Effector memory CD4-positive, alpha-beta T cell (primary cell): ENCODE measurements at places on chromosomes 2 and 18.
A peak's percentile ranks its signal among the peaks of the same experiment; 100 is the strongest.

DNA sequence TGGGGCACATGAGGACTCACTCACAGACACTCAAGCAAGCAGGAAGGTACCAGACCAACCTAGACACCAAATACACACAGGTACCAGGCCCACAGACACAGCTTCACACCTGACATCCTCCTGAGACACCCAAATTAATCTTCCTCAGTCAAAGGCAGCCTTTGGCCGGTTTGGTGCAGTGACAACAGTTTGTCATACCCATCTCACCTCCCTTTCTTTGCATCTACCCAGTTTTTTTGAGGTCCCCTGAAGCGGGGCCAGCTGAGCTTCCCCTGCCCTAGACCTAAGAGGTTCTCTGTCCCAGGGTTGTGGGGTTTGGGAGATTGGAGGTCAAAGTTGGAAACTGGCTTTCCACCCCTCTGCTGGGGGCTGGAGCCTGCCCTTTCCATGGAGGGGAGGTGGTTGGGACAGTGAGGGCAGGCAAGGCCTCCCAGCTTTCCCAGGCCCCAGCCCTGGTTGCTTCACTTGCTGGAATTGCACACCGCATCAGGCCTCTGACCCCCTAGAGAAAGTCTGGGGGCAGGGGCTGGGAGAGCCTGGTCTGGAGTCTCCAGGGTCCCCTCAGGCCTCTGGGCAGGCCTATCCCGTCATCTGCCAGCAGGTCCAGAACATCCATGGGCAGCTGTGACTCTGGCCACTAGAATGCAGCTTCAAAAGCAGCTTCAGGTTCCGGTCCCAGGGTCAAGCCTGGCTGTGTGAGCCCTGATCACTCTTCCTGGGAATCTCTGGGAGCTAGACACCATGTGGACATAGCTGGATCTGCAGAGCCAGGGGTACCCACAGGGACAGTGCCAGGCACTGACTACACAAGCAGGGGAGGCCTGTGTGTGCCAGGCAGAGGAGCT lies 12.5 kb upstream of the TEX261 start:
- no peak for DNase-seq

- no peak for DNase-seq
Measured at GRCh38 chr2:236464140-236464539, 105.5 kb upstream of the ACKR3 start.

- no peak for DNase-seq
Measured at GRCh38 chr2:30781451-30781850, 25.8 kb downstream of the CAPN13 start.

GRCh38 chr2:207881902-207882301 lies 112.2 kb upstream of the FZD5 start:
- no peak for DNase-seq

DNA sequence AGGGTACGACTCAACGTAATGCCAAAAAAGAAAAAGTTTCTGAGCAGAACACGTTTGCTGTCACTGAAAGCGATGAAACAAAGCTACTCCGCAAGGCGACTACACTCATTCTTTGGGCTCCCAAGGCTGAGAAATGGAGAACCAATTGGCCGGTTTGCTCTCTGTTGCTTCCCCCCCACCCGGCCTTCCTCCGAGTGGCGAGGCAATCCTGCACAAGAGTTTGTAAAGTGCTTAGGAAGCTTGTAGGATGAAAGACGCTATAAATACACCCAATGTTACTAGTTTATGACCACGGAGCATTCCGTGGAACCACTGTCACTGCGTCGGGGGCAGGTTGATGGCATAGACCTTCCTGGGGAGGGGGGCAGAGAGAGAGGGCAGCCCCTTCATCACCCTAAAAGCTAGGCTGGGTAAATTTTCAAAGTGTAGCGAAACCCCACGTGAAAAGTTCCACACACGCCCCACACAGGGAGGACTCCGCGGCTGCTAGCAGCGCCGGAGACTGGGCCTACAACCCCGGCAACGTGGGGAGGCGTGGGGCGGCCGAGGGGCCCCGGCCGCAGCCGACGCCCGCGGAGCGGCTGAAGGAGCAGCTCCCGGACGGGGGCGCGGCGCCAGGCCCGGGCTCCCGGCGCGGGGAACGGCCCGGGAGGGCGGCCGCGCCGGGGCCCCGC lies 915 bp downstream of the CUL3 start:
- no peak for DNase-seq

DNA sequence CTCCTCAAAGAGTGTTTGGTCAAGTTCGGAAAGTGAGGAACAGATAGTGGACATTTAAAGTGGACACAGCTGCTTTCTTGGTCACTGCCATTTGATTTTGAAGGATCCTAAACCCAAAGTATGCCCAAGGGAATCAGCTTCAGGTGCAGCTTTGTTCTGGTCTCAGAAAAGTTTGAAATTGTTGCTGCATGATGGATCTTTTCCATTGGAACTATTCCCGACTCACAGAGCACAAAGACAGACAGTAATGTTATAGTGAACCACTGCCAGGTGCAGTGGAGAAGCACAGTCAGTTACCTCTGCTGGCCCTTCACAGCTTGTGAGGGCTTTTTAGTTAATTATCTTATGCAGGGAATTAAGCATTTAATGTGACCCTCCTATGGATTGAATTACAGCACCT lies 301.7 kb downstream of the PHLPP1 start:
- no peak for DNase-seq

DNA sequence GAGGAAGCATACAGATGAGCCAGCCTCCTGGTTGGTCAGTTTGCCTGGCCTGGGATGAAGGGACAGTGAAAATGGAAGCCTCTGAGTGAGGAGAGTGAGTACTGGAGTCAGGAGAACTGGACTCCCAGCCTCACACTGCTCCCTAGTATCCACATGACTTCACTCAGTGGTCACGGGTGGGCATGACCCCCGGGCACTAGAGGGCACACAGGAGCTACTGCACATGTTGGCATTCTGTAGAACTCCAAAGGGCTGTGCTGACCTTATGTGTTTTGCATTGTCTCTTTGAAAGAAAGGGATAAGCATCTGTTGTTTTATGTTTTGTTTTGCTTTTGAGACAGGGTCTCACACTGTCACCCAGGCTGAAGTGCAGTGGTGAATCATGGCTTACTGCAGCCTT lies 23.7 kb downstream of the NCAPH start:
- DNase-seq: no peak

DNA sequence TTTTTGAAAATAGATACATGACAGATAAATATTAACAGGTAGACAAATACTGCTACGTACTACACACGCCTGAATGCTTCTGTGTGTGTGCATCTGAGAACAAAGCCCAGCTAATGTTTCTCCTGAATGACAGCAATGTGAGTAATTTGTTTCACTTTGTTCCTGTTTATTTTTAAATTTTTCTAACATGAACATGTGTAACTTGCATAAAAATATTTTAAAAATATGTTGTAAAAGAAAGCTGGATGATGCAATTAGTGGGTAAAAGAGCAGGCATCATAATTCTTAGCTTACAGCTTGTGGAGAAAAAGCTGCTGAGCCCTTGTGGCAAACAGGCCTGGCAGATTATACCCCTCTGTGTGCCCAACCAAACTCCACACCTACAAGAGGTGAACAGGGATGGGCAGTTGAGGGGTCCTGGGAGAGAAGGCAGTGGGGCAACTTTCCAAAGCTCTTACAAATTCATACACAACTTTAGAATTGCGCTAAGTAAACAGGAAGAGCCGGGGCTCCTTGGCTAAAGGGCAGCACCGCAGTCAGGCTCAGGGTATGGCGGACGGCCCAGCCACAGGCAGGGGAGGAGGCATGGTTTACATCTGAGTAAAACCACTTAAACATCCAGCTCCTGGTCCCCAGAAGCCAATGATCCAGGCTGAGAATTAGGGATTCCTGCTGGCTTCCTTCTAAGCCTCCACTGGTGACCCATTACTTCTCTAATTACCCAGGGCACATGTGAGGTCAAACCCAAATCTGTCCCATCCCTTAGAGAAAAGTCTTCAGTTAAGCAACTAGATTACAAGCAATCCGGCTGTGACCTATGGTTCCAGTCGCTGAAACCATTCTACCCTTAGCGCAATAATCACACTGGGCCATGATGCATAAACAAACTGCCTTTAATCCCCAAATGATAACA lies 14.0 kb downstream of the PXDN start:
- DNase-seq: no peak

DNA sequence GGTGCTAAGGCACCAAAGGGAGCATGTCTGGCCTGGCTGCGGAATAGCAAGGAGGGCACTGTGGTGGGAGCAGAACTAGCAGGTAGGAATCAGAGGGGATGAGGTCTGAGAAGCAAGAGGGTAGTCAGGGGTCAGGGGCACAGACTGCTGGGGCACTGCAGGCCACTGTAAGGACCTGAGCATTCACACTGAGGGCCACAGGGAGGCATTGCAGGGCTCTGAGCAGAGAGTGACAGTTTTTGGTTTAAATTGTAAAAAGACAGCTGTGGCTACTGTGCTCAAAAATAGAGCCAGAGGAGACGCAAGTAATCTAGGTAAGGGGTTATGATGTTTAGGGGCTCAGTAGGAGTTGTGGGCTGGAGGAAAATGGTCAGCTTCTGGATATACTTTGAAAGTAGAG lies 41.5 kb downstream of the ARHGAP25 start:
- DNase-seq: no peak

DNA sequence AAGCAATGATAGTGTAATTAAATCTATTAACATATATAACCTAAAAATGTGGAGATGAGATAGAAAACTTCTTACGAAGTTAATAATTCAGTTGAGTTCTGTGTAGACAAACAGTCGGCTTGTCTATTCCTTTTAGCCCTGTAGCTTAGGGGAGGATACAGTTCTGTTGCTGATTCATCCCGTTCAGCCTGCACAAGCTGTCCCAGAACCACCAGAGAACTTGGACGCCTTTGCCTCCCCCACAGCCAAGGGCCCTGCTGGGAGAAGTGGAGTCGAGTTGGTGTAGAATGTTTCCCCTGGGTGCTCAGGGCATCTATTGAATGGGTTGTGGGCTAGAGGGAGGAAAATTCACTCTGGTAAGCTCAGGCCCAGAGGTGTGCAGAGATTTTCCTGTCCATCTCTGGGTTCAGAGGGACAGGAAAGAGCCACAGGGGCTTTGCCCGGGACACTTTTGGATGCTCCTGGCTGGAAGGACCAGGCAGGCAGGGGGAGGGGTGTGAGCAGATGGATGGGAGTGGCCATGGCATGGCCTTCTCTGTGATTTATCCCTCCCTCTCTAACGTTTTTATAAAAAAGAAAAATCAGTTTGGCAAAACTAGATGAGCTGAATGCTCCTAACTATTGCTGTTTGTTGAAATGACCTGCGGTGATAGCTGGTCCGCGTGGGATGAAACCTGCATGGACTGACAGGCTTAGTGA lies 42.8 kb upstream of the GALR1 start:
- DNase-seq: no peak

DNA sequence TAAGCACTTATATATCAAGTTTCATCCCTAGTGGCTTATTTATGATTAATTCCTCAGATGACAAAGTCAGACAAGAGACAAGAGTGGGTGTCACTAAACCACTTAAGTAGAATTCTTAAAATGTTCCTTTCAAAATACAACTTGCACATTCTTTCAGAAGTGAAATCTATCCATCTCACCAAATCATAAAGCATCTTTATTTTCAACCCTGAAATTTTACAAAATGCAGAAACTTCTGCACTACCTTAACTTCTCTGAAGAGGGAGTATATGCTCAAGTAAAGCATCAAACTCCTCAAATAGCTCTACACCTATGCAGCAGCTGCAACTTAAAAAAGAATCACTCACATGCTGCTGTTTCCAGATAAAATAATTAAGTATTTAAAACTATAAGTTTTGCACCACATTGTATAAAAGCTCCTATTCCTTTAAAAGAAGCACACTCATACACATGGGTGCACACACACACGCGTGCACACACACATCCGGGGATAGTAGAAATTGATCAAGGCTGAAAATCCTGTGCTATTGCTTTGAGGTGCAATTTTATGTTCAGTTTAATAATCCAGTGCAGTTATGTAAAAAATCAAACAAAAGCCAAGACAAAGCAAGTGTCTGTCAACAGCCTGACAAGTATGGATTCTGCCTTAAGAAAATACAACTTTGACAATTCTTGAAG lies 244.5 kb downstream of the TCF4 start:
- no peak for DNase-seq

DNA sequence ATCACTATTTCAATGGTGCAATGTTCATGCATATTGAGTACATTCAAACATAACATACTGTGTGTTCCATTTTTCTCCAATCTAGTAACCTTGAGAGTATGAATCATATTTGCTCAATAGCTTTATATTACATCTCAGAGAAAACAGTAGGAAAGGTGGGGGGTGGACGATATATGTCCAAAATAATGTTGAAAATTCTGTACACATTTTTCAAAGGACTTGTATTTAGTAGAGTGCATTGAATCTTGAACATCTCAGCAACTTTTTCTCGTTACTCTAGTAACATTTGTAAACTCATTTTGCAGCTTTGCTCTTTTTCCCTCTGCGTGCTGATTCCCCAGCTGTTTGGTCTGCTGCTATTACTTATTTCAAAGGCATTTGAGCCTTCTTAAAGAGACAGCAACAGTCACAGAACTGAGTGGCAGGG lies 1487.0 kb downstream of the LRP1B start:
- no peak for DNase-seq

- DNase-seq: no peak
Measured at GRCh38 chr2:10397878-10398277, 50.2 kb downstream of the ODC1 start.

GRCh38 chr18:47772374-47773248 lies 157.8 kb downstream of the SMAD2 start:
- DNase-seq: peak; percentile 25

GRCh38 chr18:52349498-52349897 lies 9.5 kb downstream of the DCC start:
- DNase-seq: no peak

GRCh38 chr18:3457261-3457724 lies 7.3 kb downstream of the TGIF1 start:
- no peak for DNase-seq

- DNase-seq: no peak
Measured at GRCh38 chr2:16537347-16537746, 128.3 kb downstream of the CYRIA start.

GRCh38 chr2:74005786-74006185 lies 21.1 kb downstream of the TET3 start:
- DNase-seq: no peak

- DNase-seq: no peak
Measured at GRCh38 chr2:169071455-169071854, 2.1 kb downstream of the DHRS9 start.

DNA sequence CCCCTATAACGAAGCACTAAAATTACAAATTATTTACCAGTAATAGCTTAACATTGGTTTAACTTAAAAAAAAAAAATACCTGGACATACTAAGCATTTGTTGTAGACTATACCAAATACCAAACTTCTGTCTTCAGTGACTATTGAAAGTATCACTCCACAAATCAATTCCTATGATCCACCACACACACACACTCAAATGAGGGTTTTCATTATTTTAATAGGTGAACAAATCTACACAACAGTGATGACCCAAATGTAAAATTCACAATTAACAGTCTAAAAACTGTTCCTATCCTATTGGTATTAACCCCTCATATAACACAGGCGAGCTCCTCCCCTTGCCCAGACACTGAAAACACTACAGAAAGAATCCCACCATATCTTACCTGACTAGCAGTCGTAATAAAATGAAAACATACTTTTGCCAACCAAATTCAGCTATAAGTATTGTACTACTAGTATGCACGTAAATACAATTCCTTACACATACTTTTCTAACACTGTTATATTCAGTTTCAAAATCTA lies 2.5 kb downstream of the SP3 start:
- DNase-seq: no peak

- DNase-seq: no peak
Measured at GRCh38 chr2:141440072-141440635, 690.7 kb downstream of the LRP1B start.
